AML-193 (cell line): ENCODE measurements at places on chromosomes 5 and 9.

- peak; percentile 20 for DNase-seq
Observed at GRCh38 chr9:93003552-93004407, 54.7 kb upstream of the SUSD3 start.

GRCh38 chr9:107060062-107060461 lies 197.1 kb downstream of the ZNF462 start:
- DNase-seq: no peak

DNA sequence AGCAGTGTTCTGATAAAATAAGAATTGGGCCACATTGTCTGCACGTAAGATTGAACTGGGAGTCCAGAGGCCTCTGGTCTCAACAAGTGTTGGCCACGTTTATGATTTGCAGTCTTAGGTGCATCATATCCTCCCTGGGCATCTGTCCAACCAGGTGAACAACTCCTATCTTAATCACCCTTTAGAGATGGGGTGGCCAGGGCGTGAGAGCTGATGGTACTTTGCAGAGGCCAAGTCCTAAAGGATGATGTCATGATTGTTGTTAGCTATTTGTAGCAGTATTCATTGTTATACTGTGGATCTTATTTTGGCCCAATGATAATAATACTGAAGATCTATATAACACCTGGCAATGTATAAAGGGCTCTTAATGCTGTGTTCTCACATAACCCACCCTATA lies 73.2 kb upstream of the RARS1 start:
- DNase-seq: no peak

DNA sequence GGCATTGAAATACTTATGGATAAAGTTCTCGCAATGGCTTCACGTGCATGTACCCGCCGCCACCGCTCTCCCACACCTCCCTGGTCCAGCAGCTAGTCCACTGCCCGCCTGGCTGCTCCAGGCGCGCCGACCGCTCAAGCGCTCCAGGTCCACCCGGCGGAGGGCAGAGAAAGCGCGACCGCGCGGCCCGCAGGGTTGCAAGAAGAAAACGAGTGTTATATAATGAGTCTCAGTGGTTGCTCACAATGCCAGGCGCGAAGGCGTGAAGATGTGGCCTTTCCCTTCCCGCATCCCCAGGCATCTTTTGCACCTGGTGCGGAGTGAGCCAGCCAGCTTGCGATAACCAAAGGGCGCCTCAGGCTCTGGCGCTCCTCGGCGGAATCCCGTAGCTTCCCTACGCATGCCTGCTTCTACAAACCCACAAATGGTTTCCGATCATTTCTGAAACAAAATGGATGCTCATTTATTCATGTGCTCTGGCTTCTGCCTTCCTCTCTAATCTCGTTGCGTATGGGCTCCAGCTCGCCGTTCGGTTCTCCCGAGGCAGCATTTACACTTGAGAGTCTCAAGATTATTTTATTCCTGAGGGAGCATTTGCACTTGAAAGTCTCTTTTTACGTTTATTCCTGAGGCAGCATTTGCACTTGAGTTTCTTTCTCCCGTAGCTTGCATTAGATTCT lies 25.7 kb downstream of the CDKN2A start:
- DNase-seq: no peak

- DNase-seq: no peak
Observed at GRCh38 chr9:109179801-109180523, 12.9 kb upstream of the FRRS1L start.

DNA sequence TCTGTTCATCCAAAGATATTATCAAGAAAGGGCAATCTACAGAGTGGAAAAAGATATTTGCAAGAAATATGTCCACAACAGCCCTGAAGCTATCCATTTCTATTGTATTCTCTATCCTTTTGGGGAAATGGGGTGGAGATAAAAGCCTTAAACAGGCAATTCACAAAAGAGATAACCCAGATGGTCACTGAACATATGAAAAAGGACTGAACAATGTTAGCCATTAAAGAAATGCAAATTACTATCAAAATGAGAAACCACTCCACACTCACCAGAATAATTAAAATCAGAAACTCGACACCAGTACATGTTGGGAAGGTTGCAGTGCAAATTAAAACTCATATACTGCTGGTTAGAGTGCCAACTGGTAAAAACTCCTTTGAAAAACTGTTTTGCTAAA lies 955.2 kb upstream of the DMAC1 start:
- DNase-seq: no peak

DNA sequence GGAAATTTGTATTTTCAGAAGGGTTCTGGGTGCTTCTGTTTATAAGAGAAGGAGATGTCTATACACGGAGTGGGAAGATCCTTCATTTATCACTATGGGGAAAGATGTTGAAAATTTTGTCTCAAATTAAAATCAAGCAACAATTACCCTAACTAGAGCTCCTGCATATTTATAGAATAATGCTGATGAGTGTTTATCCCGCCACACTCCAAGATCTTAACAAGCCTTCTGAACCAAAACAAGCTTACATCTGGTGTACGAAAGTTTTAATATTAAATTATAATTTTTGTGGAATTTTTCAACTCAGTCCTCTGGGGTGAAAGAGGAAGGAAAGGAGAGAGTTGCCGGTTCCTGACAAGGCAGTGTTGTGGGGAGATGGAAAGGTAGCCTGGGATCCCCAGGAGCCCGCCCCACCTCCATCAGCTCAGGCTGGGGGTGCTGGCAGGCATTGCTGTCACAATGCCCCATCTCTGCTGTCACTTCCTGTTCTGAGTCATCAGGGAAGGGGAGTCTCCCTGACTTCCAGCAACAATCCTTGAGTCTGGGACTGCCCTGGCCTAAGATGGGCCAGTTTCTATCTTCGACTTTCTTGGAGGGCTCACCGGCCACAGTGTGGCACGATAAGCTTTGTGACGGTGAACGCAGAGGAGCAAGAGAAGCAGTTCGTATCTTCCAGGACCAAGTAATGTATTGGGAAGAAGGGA lies 64.5 kb downstream of the ERAP1 start:
- DNase-seq: no peak

GRCh38 chr5:173869316-173869715 lies 18.8 kb upstream of the CPEB4 start:
- DNase-seq: no peak

- DNase-seq: no peak
Observed at GRCh38 chr9:124698265-124698664, 72.8 kb downstream of the NR6A1 start.

GRCh38 chr5:116571568-116572349 lies 2.9 kb downstream of the SEMA6A start:
- no peak for DNase-seq

- no peak for DNase-seq
Observed at GRCh38 chr5:68798877-68799843, 294.7 kb upstream of the SLC30A5 start.

- no peak for DNase-seq
Observed at GRCh38 chr5:128825826-128826225, 139.5 kb upstream of the SLC27A6 start.

- DNase-seq: peak; percentile 68
Observed at GRCh38 chr9:20621471-20622329, 599 bp downstream of the MLLT3 start.

GRCh38 chr9:99076483-99077171 lies 28.3 kb upstream of the TGFBR1 start:
- DNase-seq: no peak

DNA sequence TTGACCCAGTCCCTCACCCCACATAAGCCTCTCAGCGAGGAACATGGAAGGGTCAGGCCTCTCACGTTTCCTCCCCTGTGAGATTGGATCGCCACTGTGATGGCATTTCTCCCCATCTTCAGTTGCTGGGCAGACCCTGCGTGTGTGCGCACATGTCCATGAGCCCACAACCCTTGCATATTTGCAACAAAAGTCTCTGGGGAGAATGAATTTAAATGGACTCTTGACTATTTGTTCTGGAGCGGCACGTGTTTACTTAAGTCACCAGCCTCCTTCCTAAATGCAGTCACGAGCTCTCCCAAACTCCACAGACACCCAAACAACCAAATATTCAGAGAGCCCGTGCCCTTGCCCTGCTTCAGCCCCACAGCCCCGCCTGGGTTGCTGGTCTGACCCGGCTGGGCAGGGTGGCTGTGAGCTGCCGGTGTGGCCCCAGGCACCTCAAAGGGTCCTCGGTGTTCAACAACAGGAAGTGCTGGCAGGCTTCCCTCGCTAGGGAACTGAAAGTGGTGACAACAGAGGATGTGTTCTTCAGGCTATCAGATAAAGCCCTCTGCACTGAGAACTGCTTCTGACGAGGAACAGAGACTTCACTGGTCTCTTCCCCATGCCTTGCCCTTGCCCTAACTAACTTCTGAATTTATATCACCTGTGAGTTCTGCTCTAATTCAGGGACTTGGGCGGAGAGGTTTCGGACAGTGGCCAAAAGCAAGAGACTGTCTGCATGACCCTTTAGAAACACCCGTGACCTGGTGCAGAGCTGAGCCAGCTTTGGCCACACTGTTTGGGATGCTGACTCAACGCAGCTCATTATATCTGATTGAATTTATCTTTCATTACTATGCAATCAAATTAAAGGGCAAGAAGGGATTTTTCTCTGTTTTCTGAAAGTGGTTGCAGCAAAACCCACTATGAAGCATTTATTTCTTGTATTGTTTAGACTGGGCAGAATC lies 19.2 kb upstream of the CD180 start:
- DNase-seq: peak; percentile 71

GRCh38 chr5:90849939-90850338 lies 291.3 kb downstream of the ADGRV1 start:
- no peak for DNase-seq

GRCh38 chr5:130545291-130545690 lies 619.8 kb downstream of the HINT1 start:
- no peak for DNase-seq

DNA sequence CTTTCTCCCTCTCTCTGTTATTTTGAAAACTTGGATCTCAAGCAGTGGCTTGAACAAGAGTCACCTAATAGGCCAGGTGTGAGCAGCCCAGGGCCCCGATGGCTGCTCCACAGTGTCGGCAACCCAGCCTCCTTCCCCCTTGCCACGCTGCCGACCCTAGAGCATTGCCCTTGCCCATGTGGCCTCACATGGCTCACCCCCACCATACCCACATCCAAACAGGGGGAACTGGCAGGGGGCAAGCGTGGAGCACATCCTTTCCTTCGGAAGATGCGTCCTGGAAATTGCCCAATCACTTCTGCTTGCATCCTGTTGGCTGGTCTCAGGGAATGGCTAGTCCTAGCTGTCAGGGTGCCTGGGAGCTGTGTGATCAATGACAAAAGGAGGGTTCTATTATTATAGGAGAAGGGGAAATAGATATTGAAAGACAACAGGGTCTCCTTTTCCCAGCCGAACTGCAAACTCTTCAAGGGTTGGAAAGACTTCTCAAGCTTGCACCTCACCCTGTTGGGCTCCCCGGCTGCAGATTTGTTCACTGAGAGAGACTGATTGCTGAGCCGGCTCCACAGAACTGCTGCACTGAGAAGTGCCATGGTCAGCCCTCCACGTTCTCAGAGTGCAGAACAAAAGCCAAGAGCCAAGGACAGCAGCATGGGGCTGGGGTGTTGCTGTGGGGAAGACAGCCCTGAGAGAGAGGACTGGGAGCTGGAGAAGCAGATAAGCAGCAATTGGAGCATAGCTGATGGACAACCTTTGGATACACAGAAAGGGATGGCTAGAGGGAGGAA lies 8.3 kb upstream of the TIFAB start:
- no peak for DNase-seq

- DNase-seq: no peak
Observed at GRCh38 chr9:38733503-38733902, 13.6 kb upstream of the FAM240B start.

GRCh38 chr9:72836790-72837189 lies 116.1 kb downstream of the ALDH1A1 start:
- no peak for DNase-seq

- no peak for DNase-seq
Observed at GRCh38 chr5:83562791-83563557, 91.4 kb downstream of the VCAN start.

DNA sequence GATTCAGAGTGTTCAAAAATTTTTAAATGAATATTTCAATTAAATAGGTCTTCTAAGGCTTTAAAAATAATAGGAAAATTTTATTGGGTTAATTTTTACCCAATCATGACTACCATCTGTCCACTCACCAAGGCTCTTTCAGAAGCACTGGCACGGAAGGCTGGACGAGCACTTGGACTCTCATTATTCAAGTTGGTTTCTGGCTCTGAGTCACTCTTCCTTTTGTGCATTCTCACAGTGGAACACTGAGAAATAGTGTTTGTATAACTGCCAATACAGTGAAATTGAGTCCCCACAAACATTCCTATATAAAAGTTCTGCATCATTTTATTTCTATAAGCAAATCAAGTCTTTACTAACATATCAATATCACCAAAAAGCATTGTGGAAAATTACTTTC lies 1149.0 kb downstream of the EFNA5 start:
- no peak for DNase-seq

DNA sequence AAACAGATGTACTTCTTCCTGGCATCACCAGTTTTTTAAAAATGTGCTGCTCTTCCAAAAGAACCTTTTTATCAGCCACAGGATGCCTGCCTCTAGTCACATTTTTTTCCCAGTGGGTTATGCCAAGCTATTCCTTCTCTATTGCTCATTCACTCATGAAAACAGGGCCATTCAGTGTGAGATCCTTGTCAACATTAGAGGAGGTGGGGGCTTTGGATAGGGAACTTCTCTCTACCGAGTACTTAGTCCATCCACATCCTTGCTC lies 3.1 kb downstream of the TMEM252 start:
- DNase-seq: no peak

DNA sequence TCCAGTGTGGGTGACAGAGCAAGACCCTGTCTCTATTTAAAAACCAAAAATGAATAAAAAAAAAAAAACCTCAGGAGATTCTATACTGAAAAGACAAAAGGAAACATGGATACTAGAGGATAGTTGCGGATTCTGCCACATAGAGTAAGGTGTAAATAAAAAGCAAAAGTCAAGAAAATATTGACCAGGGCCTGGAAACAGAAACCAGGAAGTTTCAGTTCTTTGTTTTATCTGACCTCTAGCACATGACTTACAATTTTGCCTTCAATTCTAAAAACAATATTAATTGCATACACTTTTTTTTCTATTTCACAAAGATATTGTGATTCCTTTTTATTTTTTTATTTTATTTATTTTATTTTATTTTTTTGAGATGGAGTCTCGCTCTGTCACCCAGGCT lies 96.2 kb upstream of the NMUR2 start:
- no peak for DNase-seq

DNA sequence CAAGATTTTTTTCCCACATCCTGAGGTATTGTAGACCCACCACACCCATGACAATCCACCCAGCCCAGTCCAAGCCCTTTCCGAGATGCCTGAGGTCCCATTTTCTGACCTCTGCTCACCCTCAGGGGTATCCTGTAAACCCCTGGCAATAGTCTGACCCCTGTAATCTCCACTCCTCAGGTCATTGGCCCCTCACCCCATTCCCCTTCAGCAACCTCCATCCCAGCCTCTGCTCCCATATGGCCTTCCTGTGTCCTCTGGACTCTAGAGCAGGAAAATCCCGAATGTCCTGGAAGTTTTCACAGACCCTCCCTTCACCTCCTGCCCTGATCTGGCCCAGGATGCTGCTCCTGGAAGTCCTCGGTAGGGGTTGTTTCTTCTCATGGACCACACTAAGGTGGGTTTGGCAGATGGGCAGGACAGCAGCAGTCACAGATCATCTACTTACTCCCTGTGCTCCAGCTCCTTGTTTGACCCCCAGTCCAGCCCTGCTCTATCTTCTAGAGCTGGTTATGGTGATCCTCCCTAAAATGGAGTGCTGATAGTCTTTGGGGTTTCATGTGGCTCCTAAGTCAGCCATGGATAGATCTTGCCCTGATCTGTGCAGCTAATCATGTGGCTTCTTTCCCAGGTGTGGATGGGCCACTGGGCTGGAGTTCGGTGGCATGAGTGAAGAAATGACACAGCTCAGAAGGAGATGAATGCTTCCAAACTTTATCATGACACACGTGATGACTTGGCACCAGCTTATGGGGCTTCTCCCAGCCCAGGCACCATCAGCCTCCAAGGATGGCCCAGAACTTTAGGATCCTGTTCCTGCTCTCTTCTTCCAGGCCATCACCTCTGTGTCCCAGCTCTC lies 12.0 kb upstream of the ACSL6 start:
- DNase-seq: no peak
